ENCODE measurements at places on chromosomes 16 and 17.

DNA sequence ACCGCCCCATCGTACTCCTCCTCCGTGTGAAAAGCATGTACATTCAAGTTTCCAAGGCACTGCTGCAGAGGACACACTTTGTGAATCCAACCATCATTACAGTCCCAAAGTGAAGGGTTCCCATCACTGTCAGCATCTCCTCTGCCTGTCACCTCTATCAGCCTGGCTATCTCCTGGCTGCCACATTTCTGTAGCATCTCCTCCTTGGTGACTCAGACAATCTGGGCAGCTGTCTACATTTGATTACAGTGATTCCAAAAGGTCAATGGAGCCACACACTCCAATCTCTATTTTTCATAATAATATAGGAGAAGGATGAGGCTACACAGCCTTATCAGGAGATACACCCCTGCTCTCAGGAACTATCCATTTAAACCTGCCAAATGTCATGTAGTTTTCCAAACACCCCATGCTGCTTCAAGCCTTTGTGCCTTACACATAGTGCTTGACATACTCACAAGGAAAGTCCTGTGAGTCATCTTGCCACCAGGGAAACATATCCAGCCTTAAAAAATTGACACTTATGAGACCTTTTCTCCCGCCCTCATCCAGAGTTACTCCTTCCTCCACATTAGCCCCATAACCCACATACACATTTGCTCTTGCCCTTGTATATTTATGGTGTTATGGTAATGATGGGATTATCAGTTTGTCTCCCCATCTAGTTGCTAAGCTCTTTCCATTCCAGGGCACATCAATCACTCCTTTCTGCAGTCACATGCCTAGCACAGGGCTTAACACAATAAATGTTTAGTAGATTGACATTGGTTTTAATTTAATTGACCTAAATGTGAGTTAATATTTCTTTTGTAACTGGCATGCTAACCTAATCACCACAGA, 250.1 kb upstream of the CDH5 start:
- no peak for DNase-seq

DNA sequence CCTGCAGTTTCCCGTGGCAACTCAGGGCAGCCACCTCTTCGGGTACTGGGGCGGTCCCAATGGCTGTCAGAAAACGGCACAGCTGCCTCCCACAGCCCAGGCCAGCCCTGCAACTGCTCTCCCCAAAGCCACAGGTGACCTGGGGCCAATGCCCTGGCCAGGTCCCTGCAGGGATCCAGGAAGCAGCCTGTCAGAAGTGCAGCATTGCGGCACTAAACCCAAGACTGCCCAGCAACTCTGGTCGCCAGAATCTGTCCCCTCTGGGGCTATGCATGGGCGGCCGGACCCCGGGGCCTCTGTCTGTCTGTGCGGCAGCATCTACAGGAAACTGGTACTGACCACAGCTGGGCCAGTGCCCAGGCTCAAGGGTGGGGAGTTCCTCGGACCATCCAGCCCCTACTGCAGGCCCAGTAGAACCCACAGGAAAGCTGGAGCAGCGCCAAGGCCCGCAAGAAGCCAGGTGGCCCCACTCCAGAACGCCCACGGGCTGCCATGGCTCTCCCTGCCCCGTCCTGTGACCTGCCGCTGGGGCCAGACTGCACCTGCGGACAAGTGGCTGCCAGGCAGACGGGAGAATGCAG, 5.5 kb downstream of the CYBC1 start:
- DNase-seq, result no peak

DNA sequence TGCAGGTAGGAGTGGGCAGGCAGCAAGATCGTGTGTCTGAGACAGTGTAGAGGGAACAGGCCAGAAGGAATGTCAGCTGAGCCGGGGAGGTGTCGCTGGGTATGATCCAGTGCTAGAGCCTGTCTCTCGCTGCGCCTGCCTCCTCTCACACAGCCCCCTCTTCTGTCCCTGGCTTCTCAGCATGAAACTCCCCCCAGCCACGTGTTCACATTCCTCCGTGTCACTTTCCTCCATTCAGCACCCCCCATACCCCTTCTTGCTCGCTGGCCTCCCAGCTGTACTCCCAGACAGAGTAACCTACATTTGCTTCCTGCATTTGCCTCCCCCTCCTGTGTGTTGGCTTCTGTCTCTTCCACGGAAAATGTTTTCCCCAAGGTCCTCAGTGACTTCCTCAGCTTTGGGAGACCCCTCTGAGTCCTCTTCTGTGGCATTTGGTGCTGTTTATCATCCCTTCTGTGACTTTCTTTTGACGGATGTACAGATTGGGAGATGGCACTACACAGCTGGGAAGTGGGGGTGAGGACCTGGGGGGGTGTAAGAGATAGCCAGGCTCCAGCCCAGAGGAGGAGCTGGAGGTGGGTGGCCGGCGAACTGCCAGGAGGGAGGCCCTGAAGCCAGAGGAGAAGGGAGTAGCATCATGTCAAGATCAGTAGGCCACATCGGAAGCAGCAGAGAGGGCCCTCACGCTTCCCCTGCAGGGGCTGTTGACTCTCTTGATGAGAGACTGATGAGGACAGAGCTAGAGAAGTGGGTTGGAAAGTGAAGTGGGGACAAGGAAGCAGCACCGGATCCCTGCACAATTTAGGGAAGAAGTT, 19.2 kb downstream of the SGF29 start:
- DNase-seq, result peak; percentile 67

GRCh38 chr16:52050418-52050817, 496.5 kb downstream of the TOX3 start:
- DNase-seq, result no peak

DNA sequence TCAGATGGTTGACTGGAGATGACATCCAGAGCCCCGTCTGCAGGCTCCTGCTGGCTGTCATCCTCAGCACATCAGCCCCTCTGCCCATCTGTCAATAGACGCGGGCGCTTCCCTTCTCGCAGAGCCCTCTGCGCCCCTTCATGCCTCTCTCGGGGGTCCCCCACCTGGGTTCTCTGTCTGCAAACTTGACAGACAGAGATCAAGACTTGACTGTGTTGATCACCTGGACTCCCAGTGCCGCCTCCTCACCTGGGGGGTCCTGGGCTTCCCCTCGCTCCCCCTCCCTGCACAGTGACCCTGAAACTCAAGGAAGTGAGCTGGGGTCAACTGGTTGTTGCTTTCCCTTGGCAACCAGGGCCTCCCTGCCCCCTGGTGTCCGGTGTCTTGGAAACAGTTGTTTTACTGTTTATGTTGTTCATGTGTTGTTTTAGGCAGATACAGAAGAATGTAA, 31.9 kb downstream of the RNF213 start:
- peak; percentile 75 for DNase-seq

DNA sequence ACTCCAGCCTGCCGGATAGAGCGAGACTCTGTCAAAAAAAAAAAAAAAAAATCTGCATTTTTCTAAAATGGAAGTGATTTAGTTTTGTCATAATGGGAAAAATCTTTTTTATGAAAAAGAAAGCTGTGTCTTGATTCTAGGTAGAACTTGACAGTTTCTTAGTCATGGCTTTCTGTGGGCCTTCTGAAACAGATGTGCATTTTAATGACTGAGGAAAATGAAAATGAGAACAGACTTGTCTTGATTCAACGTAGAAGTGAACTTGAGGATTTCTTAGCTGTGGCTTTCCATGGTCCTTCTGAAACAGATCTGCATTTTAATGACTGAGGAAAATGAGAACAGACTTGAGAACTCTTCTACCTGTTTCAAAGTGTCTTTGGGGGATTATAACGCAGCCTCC, 171.7 kb downstream of the VPS53 start:
- DNase-seq, result no peak

Data from H7 (cell line).